ENCODE measurements at places on chromosomes 1 and 21.

GRCh38 chr1:173098117-173098516, 47.4 kb upstream of the TNFSF18 start:
- DNase-seq, result no peak

DNA sequence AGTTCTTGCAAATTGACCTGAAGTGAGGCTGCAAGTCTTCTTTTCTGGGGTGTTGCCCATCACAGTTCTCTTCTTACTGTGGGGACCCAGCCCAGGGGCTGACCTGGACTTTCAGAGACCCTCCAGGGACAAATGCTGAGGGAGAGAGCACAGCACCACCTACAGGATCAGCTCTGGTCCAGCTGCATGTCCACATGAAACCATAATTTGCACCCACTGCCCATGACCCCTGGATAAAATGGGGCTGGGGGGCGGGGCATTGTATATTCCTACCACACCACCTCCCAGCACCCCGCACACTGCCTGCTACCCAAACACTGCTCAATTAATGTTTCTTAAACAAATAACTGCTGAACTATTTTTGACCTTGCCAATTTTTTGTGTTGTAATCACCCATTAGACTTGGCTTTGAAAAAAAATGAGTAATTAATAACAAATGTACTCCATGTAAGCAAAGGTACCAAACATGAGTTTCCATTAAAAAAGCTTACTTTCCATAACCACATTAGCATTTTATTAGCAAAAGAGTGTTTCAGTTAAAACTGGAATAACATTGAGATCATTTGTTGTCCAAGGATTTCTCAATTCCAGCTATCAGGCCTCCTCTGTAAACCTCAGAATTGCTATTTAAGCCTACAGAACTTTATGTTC, 168.0 kb upstream of the RAB4A start:
- no peak for DNase-seq

- no peak for DNase-seq
These were observed 186.4 kb downstream of the MRPL39 start for GRCh38 chr21:25420831-25421230.

GRCh38 chr1:212500983-212501382, 68.3 kb downstream of the NENF start:
- DNase-seq, result no peak

DNA sequence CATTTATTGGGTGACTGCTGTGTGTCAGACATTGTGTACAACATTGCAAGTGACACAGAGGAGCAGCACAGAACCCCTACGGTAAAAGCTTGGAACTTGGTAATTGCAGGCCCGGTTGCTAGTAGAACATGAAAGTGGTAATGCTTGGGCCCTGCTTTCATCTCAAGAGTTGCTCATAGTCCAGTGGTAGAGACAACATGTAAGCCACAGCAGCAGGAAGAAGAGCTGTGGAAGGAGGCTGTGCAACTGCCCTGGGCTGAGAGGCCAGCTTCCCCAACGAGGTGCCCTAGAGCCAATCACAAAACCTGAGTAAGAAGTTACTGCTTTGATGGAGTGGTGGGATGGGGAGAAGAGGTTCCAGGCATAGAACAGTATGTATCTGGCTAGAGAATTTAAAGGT, 18.4 kb downstream of the CNIH4 start:
- DNase-seq, result no peak

GRCh38 chr21:38619992-38620479, 121.8 kb upstream of the ERG start:
- no peak for DNase-seq

GRCh38 chr1:203632941-203633340, 6.3 kb downstream of the ATP2B4 start:
- DNase-seq, result no peak

DNA sequence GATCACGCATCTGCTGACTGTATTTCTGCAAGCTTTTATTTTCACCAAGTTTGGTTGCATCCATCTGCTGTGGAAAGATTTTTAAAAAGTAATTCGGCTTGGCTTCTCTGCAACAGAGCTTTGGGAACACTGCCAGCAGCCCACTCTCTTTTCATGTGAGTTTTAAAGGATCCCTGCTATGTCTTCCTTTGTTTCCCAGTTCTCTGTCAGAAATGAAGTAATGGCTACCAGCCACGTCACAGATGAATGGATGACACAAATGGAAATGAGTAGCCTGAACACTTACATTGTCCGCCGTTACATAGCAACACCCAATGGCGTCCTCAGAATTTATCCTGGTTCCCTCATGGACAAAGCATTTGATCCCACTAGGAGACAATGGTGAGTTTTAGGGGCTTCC, 80.6 kb upstream of the RAVER2 start:
- DNase-seq, result no peak

- no peak for DNase-seq
These were observed 16.3 kb upstream of the IFNLR1 start for GRCh38 chr1:24203404-24203803.

- no peak for DNase-seq
These were observed 17.2 kb upstream of the CXADR start for GRCh38 chr21:17495680-17496079.

GRCh38 chr1:224623743-224624333, 7.7 kb downstream of the CNIH3 start:
- peak; percentile 74 for DNase-seq

DNA sequence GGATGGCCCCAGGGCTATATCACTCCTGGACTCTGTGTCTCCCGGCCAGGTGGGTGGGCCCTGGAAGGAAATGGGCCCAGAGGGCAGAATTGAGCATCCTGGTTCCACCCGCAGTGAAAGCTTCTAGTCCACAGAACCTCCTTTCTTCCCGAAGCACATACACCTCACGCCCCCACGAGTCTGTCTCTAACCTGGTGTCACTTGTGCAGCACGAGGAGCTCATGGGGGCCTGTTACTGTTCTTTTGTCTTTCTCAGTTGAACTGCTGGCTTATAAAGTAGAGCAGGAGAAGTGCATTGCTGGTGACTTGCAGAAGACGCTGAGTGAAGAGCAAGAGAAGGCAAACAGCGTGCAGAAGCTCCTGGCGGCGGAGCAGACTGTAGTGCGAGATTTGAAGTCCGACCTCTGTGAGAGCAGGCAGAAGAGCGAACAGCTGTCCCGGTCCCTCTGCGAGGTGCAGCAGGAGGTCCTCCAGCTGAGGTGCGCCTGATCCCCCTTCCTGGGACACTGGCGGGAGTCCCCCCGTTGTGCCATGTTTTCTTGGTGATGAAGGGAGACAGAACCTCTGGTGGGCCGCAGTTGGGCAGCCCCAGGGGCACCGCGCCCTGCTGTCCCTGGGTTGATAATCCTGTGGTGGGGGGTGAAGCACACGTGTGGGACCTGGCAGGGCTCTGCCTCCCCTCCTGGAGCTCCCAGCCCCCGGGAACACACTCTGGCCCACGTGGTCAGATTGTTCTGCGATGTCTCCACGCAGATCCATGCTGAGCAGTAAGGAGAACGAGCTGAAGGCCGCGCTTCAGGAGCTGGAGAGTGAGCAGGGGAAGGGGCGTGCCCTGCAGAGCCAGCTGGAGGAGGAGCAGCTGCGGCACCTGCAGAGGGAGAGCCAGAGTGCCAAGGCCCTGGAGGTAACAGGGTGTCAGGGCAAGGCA, 28.7 kb upstream of the DIP2A start:
- DNase-seq, result no peak

GRCh38 chr1:110375490-110375889, 15.3 kb downstream of the SLC16A4 start:
- DNase-seq, result no peak

- no peak for DNase-seq
These were observed 38.6 kb downstream of the LHX4 start for GRCh38 chr1:180268556-180269075.

DNA sequence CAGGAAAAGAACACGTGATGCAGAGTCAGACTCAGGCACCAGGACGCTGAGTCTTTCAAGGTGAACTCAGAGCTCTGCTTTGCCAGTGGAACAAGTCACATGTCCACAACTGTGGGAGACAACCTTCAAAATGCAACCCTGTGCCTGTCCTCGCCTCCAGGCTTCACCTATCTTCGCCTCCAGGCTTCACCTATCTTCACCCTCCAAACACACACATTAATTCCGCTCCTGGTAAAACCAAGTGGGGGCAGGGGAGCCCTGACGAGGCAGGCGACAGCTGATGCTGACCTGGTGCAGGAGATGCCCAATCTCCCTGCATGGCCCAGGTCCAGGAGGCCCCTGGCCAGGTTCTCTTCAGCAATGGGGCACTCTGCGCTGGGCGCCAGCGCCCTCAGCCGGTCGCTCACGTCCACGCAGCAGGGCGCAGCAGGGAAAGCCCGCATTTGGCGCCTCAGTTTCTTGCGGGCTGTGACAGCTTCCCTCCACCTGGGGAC, 28.0 kb upstream of the LSS start:
- no peak for DNase-seq
